ENCODE measurements at places on chromosomes 11 and 22.

- DNase-seq: no peak
Observed at GRCh38 chr11:16784666-16785065, 46.2 kb downstream of the C11orf58 start.

DNA sequence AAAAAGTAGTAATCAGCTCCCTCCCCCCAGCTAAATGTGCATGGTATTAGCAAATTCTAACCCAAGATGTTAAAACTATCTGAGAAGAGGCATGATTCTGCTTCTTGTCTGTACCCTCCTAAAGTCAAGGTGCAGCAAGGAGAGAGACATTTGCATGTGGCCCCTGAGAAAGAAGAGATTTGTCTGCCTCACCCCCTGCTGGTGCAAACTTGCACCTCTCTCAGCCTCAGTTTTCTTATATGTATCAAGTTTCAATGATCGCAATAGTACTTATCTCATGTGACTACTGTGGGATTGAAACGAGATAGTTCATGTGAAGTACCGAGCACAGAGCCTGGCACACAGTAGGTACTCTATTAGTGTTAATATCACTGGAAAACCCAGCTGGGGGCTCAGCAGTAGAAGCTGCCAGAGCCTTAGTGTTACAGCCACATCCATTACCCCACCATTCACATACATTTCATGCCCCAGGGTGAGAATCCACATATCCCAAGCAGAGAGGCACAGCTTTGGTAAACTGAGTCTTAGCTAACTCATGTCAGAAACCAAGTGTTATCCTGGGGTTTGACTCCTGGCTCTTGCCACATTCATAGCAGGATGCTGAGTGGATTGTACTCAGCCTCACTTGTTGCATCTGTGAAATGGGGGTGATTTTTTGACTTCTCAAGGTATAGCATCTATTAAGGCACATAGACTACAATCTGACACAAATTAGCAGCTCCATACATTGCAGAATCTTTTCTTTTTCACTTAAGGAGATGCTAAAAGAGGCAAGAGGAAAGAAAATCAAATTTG, 24.9 kb downstream of the CD44 start:
- no peak for DNase-seq

DNA sequence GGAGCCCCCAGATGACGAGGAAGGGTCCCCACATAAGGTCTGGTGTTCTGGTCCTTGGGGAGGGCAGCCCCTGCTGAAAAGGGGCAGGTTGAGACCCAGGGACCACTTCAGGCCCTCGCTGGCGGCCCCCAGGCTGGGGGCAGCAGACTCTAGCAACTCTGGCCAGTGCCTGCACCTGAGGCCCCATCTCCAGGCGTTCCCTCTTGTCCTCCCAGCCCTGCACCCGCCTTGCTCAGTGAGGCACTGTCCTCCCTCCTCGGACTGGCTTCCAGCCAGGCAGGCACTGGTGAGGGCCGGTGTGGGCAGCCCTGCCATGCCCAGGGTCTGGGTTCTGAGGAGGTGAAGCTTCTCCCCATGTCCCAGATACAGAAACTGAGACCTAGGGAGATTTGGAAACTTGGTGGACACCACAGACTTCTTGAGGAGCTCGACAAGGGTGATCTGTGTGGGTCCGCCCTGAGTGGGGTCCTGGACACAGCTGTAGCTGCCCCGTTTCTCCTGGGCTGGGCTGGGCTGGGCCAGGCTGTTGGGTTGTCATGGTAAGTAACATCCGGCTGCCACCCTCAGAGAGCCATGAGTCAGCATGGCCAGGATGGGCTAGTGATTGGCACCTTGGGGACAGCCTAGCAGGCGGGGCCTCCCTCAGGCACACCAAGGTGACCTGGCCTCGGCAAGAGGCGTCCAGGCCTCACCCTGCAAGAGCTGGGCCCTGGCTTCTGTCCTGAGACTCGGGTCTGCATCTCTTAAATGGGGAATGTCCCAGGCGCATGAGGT, 11.1 kb upstream of the PHLDA2 start:
- DNase-seq: no peak

DNA sequence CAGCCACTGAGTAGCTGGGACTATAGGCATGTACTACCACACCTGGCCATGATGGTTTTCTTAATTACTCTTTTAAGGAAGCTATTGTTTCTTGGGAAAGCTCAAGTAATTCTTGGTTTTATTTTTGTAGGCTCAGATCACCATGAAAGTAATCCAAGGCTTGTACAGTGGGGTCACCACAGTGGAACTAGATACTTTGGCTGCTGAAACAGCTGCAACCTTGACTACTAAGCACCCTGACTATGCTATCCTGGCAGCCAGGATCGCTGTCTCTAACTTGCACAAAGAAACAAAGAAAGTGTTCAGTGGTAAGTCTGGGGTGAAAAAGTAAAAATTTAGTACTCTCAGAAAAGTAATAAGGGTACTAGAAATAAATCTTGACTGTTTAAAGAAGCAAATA, 11.3 kb downstream of the RRM1 start:
- no peak for DNase-seq

GRCh38 chr11:128693416-128693712, 508 bp upstream of the FLI1 start:
- no peak for DNase-seq

DNA sequence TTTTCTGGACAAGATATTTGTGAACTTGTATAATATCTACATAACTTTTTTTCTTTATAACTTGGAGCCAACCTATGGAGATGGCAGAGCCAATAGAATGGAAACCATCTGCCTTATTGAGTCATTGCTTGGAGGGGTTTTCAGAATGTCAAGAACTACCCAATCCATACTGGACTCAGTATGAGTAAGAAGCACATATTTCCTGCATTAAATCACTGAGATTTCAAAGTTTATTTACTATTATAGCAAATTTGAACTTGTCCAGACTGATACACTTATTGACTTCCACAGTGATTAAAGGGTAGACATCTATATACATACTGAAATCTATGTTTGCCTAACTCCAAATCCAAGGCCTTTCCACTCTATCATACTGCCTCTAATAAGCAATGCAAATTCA, 704.0 kb downstream of the KCNA4 start:
- DNase-seq: no peak

DNA sequence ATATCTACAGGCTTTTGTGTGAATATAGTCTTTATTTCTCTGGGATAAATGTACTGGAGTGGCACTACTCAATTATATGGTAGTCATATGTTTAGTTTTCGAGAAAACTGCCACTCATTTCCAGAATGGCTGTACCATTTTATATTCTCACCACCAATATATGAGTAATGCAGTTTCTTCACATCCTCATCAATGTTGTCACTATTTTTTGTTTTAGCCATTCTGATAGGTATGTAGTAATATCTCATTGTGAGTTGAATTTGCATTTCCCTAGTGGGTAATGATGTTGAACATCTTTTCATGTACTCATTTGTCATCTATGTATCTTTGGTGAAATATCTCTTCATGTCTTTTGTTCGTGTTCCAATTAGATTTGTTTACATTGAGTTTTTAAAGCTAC, 18.0 kb downstream of the ACRV1 start:
- DNase-seq: no peak

GRCh38 chr22:24051568-24051967, 40.5 kb downstream of the CABIN1 start:
- DNase-seq: no peak

DNA sequence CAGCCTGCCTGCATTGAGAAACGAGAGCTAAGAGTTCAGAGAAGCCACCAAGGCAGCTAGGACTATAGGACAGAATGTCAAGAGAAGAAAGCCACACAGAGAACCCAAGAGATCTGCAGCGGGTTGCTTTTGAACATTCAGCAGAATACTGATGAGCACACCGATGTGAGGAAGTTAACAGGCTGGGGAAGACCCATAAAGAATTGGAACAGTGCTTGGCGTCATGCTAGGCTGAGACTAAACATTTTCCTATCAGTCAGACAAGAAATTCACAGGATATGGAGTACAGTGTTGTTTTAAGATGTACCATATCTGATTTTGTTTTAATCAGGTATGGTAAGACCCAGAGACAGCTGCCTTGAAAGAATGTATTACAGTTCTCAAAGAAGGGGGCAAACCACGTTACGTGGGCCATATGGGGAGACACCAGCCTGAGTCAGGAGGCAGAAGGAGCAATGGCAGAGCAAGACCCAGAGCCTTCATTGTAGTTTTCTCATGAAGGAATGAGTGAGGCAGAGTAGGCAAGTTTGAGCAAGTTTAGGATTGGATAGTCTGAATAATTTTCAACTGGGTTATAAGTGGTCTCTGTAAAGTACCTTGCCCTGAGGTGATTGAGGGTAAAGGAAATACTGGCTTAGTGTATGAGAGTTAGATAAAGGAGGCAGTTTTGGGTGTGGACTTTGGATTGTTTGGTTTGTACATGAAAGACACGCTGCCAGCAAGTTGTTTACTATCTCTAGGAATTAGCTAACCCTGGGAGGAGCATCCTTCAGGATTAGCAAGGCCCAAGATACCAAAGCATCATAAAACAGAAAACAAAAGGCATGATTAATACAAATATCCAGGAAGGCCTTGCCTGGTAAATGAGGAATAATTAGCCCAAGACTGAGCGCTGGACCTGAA, 14.3 kb downstream of the LRRC75B start:
- no peak for DNase-seq

DNA sequence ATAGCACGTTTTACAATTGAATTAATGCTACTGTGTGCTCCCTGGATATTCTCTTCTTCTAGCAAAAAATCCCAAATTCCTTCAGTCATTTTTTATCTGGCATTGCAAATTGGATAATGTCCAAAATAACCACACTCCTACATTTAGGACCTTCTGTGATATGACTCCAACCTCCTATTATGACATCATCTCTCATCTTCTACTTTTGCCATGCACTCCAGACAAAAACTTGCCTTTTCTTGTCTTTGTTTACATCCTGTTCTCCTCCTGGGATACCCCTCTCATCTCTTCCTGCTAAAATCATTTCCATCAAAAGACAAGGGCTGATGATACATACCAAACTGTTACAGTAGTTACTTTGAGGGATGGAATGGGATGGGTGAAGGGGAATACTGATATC, 20.6 kb upstream of the TMEM218 start:
- DNase-seq: no peak

DNA sequence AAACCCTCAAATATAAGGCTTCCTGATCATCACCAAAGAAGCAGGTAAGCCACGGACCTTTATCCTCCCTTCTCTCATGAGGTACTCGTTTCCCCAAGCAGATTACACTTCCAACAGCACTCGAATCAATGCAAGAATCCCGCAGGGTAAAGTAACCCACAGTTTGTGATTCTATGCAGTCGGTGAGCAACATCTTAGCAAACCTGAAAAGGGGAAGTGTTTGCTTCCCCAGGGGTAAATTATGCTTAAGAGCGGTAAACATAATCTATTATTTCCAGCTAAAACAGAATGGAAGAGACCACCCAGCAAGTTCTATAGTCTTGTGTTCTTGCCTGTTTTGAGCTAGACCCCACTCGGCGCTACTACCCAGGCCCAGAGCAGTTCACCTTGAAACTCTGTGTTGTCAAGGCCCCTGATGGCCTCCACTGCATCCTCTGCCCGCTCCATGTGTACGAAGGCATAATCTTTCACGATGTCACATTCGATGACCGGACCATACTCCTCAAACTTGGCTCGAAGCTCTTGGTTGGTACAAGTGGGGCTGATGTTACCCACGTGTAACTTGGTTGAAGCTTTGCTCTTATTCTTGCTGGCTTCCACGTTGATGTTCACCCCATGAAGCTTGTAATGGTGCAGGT, 1.3 kb downstream of the RBM4B start:
- no peak for DNase-seq

GRCh38 chr22:46062232-46062615, 85.3 kb upstream of the WNT7B start:
- DNase-seq: no peak

DNA sequence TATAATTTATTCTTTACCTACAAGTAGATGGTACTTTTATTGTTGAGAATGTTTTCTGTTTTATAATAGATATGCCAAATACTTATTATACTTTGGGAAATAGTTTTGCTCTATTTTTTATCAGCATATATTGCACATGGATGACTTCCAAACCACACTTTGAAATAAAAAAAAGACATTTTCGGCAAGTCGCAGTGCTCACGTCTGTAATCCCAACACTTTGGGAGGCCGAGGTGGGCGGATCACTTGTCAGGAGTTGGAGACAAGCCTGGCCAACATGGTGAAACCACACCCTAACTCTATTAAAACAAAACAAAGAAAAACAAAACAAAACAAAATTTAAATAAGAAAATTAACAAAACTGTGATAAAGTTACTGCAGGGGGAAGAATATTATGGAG, 983.9 kb upstream of the CNTN5 start:
- no peak for DNase-seq

DNA sequence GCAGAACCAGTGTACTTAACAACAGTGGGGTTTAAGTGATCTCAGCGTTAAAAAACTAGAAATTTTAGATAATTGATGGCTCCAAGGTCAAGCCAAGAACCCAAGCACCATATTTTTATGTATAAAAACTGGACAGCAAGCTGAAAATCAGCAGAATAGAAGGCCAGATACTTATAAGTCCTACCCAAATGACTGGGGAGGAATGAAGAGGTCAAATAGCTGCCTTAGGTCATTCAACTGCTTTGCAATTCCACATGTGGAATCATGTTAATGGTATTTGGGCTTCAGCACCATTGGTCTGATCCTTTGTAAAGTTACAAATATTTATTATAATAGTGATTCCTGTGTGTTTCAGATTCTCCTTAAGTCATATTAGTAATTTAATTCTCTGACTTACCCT, 108.4 kb downstream of the FAT3 start:
- DNase-seq: no peak

GRCh38 chr11:56473252-56473651, at the start of gene OR5M3:
Gene OR5M3, minus strand, starts transcription at chr11:56473352. Its CDS starts 2,855 bp downstream, at chr11:56470497.
- DNase-seq: no peak

- no peak for DNase-seq
Observed at GRCh38 chr11:375065-376025, 6.0 kb downstream of the B4GALNT4 start.

DNA sequence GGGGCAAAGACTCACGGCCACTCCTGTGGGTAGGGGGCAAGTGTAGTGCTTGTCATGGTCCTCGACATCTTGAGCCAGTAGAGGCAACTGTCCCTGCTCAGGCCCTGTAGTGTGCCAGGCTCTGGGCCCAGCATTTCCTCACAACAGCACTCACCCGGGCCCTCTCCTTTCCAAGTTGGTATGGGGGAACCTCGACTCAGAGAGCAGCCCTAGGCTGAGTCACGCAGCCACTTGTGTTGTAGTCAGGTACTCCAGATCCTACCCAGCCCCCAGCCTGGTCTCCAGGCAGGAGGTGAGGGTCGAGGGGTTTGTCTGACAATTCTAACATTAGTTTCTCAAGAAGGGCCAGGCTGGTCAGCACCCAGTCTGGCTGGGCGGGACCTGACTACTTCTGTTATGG, 4.1 kb downstream of the RELT start:
- no peak for DNase-seq

Measured in stimulated activated CD8-positive, alpha-beta memory T cell treated with anti-CD3 and anti-CD28 coated beads, Interleukin-7, amount 100 ng/mL, for 48 hours (primary cell).